ENCODE measurements at places on chromosomes 16 and 17. TPM values are rescaled to one million over a fixed set of nuclear protein-coding genes. Genes with fewer than 3 reads are reported as not detected.
A peak's percentile ranks its signal among the peaks of the same experiment; 100 is the strongest.

- peaks cover 25% of the 10 kb centered on the region for H3K4me1 ChIP-seq
- H3K27me3 ChIP-seq, result peaks cover 11% of the 10 kb centered on the region
- H3K27ac ChIP-seq, result peak overlapping the region; percentile 85
Observed at GRCh38 chr17:17681744-17682292, 560 bp downstream of the RAI1 start.

- no peak overlapping the region for H3K27ac ChIP-seq
- no peak overlapping the region for H3K4me3 ChIP-seq
- no peak for DNase-seq
- H3K36me3 ChIP-seq, result no peaks in the 10 kb centered on the region
- H3K4me1 ChIP-seq, result no peaks in the 10 kb centered on the region
Observed at GRCh38 chr17:70938336-70938735, 769.0 kb downstream of the KCNJ2 start.

GRCh38 chr17:81322271-81323082 lies 27.4 kb upstream of the SLC38A10 start:
- H3K4me1 ChIP-seq, result no peaks in the 10 kb centered on the region
- no peak overlapping the region for H3K27ac ChIP-seq
- H3K27me3 ChIP-seq, result peaks cover 3% of the 10 kb centered on the region
- H3K36me3 ChIP-seq, result no peaks in the 10 kb centered on the region
- DNase-seq, result peak; percentile 30

Gene COG4
- 44.5 TPM for total RNA-seq

Gene ABI3
- 28.5 TPM for total RNA-seq

Data from activated T-helper 2 cell treated with anti-CD3 and anti-CD28 coated beads, Interferon-gamma antibody, Interleukin-2, Interleukin-4, amounts not matched to agents 10 μg/mL and 5 μg/mL and 100 μg/mL, durations not matched to agents 14 hours and 24 hours and 36 hours (primary cell).